ENCODE measurements at places on chromosomes 5 and 9. TPM values are rescaled to one million over a fixed set of nuclear protein-coding genes. Genes with fewer than 3 reads are reported as not detected.
A peak's percentile ranks its signal among the peaks of the same experiment; 100 is the strongest.

GRCh38 chr5:148910686-148911361 lies 84.4 kb downstream of the ADRB2 start:
- H3K4me3 ChIP-seq, result no peak overlapping the region
- H3K4me1 ChIP-seq, result no peaks in the 10 kb centered on the region
- H3K36me3 ChIP-seq, result no peaks in the 10 kb centered on the region
- H3K27me3 ChIP-seq, result peaks cover 6% of the 10 kb centered on the region
- no peak for DNase-seq
- H3K27ac ChIP-seq, result no peak overlapping the region

The SHOC1 gene
- not detected for total RNA-seq

The EFNA5 gene
- total RNA-seq, result 0.32 TPM

GRCh38 chr5:9207817-9208418 lies 338.0 kb downstream of the SEMA5A start:
- H3K27ac ChIP-seq, result no peak overlapping the region
- H3K36me3 ChIP-seq, result no peaks in the 10 kb centered on the region

- H3K36me3 ChIP-seq, result no peaks in the 10 kb centered on the region
- no peaks in the 10 kb centered on the region for H3K4me1 ChIP-seq
- no peak for DNase-seq
- no peak overlapping the region for H3K4me3 ChIP-seq
- H3K27ac ChIP-seq, result no peak overlapping the region
Observed at GRCh38 chr9:7273575-7273974, 515.8 kb downstream of the KDM4C start.

GRCh38 chr5:42495914-42496313 lies 72.7 kb downstream of the GHR start:
- H3K4me3 ChIP-seq, result no peak overlapping the region
- H3K27ac ChIP-seq, result no peak overlapping the region
- no peaks in the 10 kb centered on the region for H3K4me1 ChIP-seq

The CPLANE1 gene
- total RNA-seq, result 7.7 TPM

- H3K4me1 ChIP-seq, result no peaks in the 10 kb centered on the region
- H3K36me3 ChIP-seq, result no peaks in the 10 kb centered on the region
Observed at GRCh38 chr9:1922026-1922425, 93.1 kb upstream of the SMARCA2 start.

The C5orf34 gene
- 6.3 TPM for total RNA-seq

The SEMA5A gene
- total RNA-seq, result 0.62 TPM

The FOXD4 gene
- total RNA-seq, result not detected

- peaks cover 78% of the 10 kb centered on the region for H3K4me1 ChIP-seq
- peak overlapping the region; percentile 76 for H3K4me3 ChIP-seq
- no peaks in the 10 kb centered on the region for H3K27me3 ChIP-seq
- peaks cover 83% of the 10 kb centered on the region for H3K36me3 ChIP-seq
- peak; percentile 59 for DNase-seq
Observed at GRCh38 chr9:114371973-114372917, 15.5 kb downstream of the AKNA start.

DNA sequence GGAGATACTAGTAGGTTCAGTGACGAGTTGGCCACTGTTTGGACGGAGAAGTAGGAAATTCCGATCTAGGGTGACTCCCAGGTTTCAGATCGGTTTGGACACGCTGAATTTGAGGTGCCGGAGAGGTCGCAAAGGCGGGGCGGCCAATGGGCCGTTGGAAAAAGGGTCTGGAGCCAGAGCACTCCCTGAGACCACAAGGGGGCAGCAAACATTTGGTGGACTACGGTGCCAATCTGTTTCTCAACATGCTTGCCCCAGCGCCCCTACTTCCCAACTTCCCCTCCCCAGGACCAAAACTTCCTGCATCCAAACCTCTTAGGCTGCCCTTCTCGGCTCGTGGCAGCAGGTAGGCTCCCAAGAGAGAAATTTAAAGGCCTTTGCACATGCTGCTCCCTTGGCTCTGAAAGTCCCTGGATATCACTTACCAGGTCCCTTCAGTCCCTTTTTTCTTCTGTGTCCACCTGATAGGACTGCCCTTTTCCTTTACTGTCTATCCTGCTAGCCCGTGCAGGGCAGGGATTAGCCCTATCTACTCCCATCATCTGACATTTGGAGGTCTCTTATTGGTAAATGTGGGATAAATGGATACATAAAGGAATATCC lies 992 bp upstream of the RPP25L start:
- H3K27ac ChIP-seq, result peak overlapping the region; percentile 93
- H3K4me1 ChIP-seq, result peaks cover 11% of the 10 kb centered on the region
- peak overlapping the region; percentile 90 for H3K4me3 ChIP-seq

DNA sequence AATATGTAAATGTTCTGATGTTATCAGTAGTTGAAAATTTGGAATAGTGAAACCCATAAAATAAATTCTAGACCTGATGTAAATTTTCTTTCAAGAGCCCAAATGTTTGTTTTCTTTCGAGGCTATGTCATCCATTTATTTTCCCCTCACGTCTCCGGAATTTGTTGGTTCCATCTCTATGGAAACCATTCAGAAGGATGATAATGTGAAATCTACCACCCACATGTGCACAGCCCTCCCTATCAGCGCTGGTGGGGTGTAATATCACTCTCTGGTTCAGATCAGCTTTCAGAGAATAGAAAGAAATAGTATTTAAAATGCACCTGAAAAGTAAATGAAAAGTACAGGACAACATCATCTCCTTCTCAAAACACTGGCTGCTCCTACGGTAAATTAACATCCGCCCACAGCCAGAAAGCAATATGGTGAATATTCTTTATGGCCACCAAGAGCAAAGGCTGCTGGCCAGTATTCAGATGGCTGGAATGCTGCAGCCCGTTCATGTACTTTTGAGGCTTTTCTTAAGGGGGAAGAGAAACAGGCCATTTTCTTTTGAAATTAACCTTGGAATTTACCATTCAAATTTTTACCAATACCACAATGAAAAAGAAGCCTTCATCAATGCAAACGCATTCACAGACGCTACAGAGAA lies 28.5 kb downstream of the GLDC start:
- no peak overlapping the region for H3K27ac ChIP-seq
- DNase-seq, result no peak
- H3K36me3 ChIP-seq, result no peaks in the 10 kb centered on the region
- no peak overlapping the region for H3K4me3 ChIP-seq

DNA sequence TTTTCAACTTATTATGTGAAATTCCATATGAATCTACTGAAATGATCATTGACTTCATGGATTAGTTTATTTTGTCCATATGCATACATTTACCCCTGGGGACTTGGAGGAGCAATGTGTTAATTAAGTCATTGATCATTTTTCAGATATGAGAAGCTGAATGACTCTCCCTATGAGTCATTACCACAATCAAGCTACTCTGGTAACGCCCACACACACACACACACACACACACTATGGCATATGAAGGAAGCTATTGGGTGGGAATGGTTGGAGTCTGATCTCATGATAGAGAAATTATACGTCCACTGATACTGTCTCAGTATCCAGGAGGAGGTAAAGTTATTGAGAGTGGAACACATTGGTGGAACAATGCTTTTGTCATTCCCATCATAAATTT lies 528.9 kb downstream of the AGTPBP1 start:
- peaks cover 10% of the 10 kb centered on the region for H3K27me3 ChIP-seq
- H3K27ac ChIP-seq, result no peak overlapping the region
- no peak for DNase-seq
- H3K4me1 ChIP-seq, result peaks cover 13% of the 10 kb centered on the region
- H3K4me3 ChIP-seq, result no peak overlapping the region

- H3K27ac ChIP-seq, result no peak overlapping the region
- no peaks in the 10 kb centered on the region for H3K36me3 ChIP-seq
- DNase-seq, result no peak
- H3K4me3 ChIP-seq, result no peak overlapping the region
- H3K4me1 ChIP-seq, result no peaks in the 10 kb centered on the region
Observed at GRCh38 chr9:121237916-121238315, 30.0 kb upstream of the GSN start.

Data from activated T-helper 2 cell treated with anti-CD3 and anti-CD28 coated beads, Interferon-gamma antibody, Interleukin-2, Interleukin-4, amounts not matched to agents 10 μg/mL and 5 μg/mL and 100 μg/mL, durations not matched to agents 14 hours and 24 hours and 36 hours (primary cell).